ENCODE measurements at places on chromosomes 3 and 15. TPM values are rescaled to one million over a fixed set of nuclear protein-coding genes. Genes with fewer than 3 reads are reported as not detected.

Gene AMIGO3
- total RNA-seq = not detected

GRCh38 chr3:9238721-9239295 lies 10.6 kb downstream of the SRGAP3 start:
- no peak for DNase-seq

DNA sequence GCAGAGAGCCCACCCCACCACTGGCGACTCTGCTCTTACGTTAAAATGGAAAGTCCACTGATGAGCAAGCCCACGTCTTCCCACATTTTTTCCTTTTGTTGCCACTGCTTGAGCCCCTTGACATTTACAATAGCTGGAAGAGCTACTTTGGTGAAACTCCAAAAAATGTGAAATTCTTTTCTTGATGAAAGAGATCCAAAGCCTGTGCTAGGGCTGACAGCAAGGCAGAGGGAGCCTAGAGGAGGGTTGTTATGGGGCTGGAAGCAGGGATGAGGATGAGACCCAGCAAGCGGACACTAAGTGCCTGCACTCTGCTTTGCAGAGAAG lies 97.1 kb downstream of the CEMIP start:
- DNase-seq = no peak

DNA sequence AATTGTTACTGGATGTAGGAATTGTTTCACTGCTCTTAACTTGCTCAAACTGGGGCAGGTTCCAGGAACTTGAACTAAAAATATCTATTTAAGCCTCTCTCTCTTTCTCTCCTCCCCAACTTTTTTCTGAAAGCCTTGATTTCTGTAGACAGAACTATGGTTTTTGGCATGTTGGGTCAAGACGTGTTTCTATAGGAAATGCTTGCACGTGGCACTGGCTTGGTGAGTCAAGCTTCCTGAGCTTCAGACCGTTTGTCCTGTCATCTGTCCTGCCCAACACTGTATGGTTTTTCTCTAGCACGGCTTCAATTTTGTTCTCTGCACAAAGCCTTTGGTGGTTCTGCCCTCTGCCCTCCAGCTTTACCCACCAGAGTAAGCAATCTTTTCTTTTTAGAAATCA lies 13.5 kb downstream of the EAF1 start:
- no peak for DNase-seq

Gene TUSC7
- not detected for total RNA-seq

Gene SLC30A4
- 26.9 TPM for total RNA-seq

GRCh38 chr3:170528726-170529125 lies 57.1 kb downstream of the SLC7A14 start:
- DNase-seq = no peak

GRCh38 chr3:42148086-42148848 lies 57.1 kb downstream of the TRAK1 start:
- no peak for DNase-seq

Gene CLDN16
- 0.37 TPM for total RNA-seq

Gene SOX2
- 3.8 TPM for total RNA-seq

DNA sequence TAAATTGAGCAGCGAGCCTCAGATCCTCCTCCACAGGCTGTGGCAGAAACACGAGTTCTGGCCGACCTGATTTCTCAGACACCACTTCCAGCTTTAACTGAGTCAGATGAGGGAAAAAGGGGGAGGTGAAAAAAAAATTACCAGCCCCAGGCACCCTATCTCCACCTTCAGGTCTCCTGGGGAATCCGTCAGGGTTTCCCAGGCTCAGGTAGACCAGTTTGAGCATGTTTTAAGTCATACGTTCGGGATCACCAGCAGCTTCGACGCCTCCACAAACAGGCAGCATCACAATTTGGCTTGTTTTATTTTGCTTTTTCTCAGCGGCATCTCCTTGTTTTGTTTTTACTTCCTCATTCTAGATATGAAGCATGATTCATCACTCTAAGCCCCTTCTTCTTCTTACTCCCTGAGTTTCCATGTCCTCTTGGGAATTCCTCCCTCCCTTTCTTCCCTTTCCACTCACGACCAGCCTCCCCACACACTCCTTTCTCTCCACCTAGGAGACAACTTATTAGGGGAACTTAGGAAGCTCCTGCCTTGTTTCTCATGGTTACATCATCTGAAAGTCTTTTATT lies 190.1 kb downstream of the ZNF621 start:
- DNase-seq = no peak

Gene SERPINI2
- total RNA-seq = 3.9 TPM

DNA sequence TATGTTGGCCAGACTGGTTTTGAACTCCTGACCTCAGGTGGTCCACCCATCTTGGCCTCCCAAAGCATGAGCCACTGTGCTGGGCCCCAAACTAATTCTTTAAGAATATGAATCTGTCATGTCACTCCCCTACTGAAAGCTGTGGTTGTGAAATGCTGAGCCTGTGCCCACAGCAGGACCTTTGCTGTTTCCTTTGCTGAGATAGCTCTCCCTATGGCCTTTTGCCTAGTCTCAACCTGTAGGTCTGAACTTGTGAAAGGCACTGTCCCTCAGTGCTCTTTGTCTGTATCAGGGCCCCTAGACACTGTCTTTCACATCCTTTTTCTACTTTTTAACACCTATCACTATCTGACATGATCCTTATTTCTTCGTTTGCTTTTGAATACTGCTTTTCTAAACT lies 62.7 kb upstream of the CCR4 start:
- DNase-seq = no peak

Gene GABRR3
- 0.11 TPM for total RNA-seq

Gene NUP210
- 3.3 TPM for total RNA-seq

DNA sequence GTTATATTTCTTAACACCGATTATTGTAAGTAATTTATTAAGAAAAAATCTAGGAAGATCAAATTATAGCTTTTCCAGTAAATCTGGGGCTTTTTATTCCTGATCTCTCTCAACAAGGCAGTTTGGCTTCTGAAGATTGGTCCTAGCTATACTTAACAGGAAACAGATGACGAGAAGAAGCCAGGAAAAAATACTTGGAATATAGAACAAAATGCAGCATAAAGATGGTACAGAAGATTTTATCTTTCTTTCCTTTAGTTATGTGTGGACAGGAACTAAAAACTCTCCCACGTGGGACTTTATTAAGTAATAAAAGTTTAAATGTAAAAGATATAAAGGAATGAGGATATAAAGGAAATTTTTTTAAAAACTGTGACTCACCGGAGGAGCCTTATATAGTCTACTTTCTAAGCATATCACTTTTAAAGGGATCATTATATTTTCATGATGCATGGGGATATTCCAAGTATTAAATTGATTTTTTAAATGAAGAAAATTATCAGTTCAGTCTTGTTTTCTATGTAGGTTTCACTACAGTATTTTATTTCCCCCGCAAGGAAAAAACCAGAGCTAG lies 8.2 kb downstream of the B3GNT5 start:
- no peak for DNase-seq

Gene RNU5B-1
- under 0.01 TPM for total RNA-seq

DNA sequence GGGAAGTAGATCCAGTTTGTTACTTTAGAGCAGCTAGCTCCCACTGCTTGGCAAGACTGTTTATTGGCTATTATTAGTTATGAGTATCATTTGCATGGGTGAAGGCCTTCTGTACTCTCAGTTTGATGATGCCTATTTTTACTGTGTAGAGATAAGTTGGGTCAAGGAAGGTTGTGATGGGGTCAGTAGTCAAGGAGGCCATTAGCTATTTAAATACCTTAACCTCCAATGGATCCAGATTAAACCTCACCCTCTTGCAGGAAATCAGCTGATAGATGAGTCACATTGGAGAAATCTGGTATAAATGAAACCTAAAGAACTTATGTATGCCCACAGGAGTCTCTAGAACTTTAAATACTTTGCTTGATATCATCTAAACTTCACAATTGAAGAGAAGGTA lies 45.0 kb downstream of the THBS1 start:
- no peak for DNase-seq

Gene TRPM1
- not detected for total RNA-seq

DNA sequence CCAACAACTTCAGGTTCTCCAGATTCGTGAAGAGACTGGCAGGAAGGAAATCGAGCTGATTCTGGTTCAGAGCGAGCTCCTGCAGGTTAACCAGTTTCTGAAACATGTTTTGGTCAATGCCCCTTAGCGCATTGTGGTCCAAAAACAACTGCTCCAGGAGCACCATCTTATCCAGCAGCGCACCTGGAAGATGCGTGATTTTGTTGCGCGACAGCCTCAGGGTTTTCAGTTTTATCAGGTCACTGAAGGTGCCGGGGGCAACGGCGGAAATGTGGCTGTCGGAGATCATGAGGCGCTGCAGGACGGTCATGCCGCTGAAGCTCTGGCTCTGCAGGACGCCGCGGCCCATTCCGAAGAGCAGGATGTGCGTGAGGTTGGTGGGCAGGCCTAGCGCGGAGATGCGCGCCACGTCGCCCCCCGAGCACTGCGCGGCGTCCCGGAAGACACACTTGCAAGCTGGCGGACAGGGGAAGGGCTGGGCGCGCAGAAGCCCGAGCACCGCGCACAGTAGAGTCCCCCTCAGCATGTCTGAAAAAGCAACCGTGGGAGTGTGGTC lies 1.2 kb downstream of the GP5 start:
- DNase-seq = no peak

DNA sequence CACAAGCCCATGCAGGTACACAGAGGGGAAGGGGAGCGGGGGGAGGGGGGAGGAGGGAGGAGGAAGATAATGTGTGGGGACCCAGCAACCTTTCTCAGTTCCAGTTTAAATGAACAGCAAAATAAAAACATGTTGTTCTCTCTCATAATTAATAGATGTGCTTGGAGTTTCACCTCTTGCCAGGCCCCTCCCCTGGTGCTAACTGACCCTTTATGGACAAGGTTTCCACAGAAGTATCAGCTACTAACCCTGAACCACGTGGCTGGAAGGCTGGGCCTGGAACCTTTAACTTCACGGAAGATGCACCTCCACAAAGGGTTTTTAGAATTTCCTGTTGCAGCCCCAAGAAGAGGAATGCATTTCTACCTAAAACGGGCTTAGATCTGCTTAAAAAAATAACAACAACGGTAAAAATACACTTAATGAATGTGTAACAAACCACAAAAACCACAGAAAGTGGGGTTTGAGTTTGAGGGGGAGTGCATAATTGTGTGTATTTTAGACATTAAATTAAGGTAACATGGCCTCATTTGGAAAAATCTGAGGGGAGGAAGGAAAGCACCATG lies 14.8 kb upstream of the SMAD3 start:
- no peak for DNase-seq

- DNase-seq = no peak
Measured at GRCh38 chr15:98144388-98144787, 183.9 kb downstream of the ARRDC4 start.

- no peak for DNase-seq
Measured at GRCh38 chr15:92043283-92043682, 189.8 kb downstream of the SLCO3A1 start.

Gene OR4F6
- total RNA-seq = not detected

DNA sequence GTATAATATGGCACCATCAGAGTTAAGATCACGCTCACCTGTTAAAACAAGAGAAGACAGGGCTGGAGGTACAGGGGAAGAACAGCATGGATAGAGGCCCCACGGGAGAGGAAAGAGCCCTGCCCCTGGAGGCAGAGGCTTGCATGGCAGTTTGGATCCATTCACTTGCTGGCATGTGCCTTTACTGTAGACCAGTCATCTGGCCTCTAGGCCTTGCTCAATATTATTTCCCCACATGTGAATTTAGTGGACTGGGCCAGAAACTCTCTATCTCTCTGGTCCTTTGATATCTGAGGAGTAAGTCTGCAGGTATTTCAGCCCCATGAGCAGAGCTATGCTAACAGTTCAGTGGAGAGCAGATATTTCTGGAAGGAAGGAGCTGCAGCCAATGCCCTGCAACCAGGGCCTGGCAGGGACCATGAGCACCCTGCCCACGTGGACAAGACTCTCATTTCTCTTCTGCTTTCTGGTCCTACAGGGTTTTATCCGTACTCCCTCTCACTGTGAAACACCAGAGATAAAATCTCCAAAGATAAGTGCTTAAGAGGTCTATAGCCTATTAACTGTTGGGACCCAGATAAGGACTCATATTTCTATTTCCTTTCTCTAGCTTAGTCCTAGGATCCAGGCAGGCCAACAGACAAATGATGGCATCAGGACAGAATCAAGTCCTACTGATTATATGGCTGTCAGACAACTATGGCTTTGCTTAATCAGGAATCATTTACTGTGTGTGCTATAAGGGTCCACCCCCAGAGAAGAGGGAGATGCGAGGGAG lies 65.0 kb downstream of the CLDN11 start:
- DNase-seq = no peak

Gene STAG1
- total RNA-seq = 130 TPM

DNA sequence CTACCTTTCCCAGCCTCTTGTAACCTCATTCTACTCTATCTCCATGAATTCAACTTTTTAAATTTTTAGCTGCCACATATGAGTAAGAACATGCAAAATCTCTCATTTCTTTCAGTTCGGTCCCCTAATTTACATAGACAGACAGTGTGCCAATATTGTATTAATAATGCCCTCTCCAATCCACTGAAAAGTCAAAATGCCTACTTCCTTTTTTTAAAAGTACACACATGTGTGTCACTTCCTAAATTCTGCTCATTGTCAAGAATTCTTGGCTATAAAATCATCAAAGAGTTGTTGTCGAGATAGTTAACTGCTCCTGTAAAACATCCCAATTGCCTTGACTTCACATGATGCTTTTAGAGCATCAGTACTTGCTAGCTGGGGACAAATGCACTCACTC lies 84.2 kb upstream of the IL12A start:
- DNase-seq = no peak

Measured in urinary bladder (tissue), 4 donors.